Aortic smooth muscle cell (primary cell): ENCODE measurements at places on chromosomes 4 and X. TPM values are rescaled to one million over a fixed set of nuclear protein-coding genes. Genes with fewer than 3 reads are reported as not detected.

GK2 gene
- total RNA-seq, result not detected in 2 replicates

ATOH1 gene
- total RNA-seq, result not detected in 2 replicates

MAGEB1 gene
- not detected in 2 replicates for total RNA-seq

GPRASP2 gene
- total RNA-seq, result 16.2 and 17.8 TPM in 2 replicates

SCRG1 gene
- total RNA-seq, result 0.26 and 0.31 TPM in 2 replicates

STK26 gene
- total RNA-seq, result 0.75 and 1.5 TPM in 2 replicates

ARR3 gene
- not detected in 2 replicates for total RNA-seq

CCDC110 gene
- 2.1 and 2.7 TPM in 2 replicates for total RNA-seq

TBC1D9 gene
- 32.0 and 36.4 TPM in 2 replicates for total RNA-seq

RUFY3 gene
- 32.0 and 48.2 TPM in 2 replicates for total RNA-seq

RASSF6 gene
- 0.13 TPM in 1 of 2 replicates, not detected in the other for total RNA-seq

RHOXF2B gene
- total RNA-seq, result not detected in 2 replicates

SMIM10L2A gene
- 0.12 and 0.26 TPM in 2 replicates for total RNA-seq

LNX1 gene
- 16.6 and 34.5 TPM in 2 replicates for total RNA-seq

ADH7 gene
- not detected in 2 replicates for total RNA-seq

MAGEC3 gene
- total RNA-seq, result not detected in 2 replicates

ERCC6L gene
- total RNA-seq, result 2.2 and 3.8 TPM in 2 replicates

MAGEA10 gene
- total RNA-seq, result not detected in 2 replicates

NCAPG gene
- 16.3 and 27.2 TPM in 2 replicates for total RNA-seq

TMEM154 gene
- total RNA-seq, result 0.25 and 0.26 TPM in 2 replicates

IGFBP7 gene
- 595 and 980 TPM in 2 replicates for total RNA-seq

ZNF41 gene
- 5.5 and 7.4 TPM in 2 replicates for total RNA-seq

CFAP47 gene
- 0.19 TPM in 1 of 2 replicates, not detected in the other for total RNA-seq

FAM9A gene
- total RNA-seq, result not detected in 2 replicates

FAM149A gene
- 13.9 and 17.7 TPM in 2 replicates for total RNA-seq

FGF13 gene
- total RNA-seq, result 0.26 and 0.44 TPM in 2 replicates

GASK1B gene
- 11.9 and 25.1 TPM in 2 replicates for total RNA-seq

RHOXF1 gene
- total RNA-seq, result not detected in 2 replicates

PAGE1 gene
- not detected in 2 replicates for total RNA-seq

PAGE4 gene
- total RNA-seq, result not detected in 2 replicates

STARD8 gene
- total RNA-seq, result 3.2 and 3.3 TPM in 2 replicates

MMAA gene
- total RNA-seq, result 4.5 and 5.8 TPM in 2 replicates

STPG2 gene
- total RNA-seq, result 0.06 and 0.13 TPM in 2 replicates

NEUROG2 gene
- total RNA-seq, result not detected in 2 replicates

SGMS2 gene
- 77.5 and 93.9 TPM in 2 replicates for total RNA-seq

MAGEA2B gene
- total RNA-seq, result not detected in 2 replicates

ENPEP gene
- under 0.01 and 0.50 TPM in 2 replicates for total RNA-seq

SYN1 gene
- 0.19 and 0.40 TPM in 2 replicates for total RNA-seq

FAM114A1 gene
- total RNA-seq, result 416 and 446 TPM in 2 replicates

ANKRD50 gene
- 28.0 and 42.7 TPM in 2 replicates for total RNA-seq

AMTN gene
- total RNA-seq, result 0.12 TPM in 1 of 2 replicates, not detected in the other

RBM47 gene
- 0.25 and 0.40 TPM in 2 replicates for total RNA-seq

LANCL3 gene
- 0.12 and 0.13 TPM in 2 replicates for total RNA-seq

CSN1S1 gene
- not detected in 2 replicates for total RNA-seq

EPHA5 gene
- total RNA-seq, result 0.53 and 2.9 TPM in 2 replicates

CABS1 gene
- total RNA-seq, result not detected in 2 replicates

ZNF275 gene
- 6.3 and 7.8 TPM in 2 replicates for total RNA-seq

SFRP2 gene
- total RNA-seq, result not detected in 2 replicates

PCDH19 gene
- total RNA-seq, result 0.06 and 0.26 TPM in 2 replicates

TMPRSS11D gene
- not detected in 2 replicates for total RNA-seq

APELA gene
- not detected in 2 replicates for total RNA-seq

GALNT7 gene
- total RNA-seq, result 28.4 and 34.6 TPM in 2 replicates
